ENCODE measurements at places on chromosomes 12 and 14.

DNA sequence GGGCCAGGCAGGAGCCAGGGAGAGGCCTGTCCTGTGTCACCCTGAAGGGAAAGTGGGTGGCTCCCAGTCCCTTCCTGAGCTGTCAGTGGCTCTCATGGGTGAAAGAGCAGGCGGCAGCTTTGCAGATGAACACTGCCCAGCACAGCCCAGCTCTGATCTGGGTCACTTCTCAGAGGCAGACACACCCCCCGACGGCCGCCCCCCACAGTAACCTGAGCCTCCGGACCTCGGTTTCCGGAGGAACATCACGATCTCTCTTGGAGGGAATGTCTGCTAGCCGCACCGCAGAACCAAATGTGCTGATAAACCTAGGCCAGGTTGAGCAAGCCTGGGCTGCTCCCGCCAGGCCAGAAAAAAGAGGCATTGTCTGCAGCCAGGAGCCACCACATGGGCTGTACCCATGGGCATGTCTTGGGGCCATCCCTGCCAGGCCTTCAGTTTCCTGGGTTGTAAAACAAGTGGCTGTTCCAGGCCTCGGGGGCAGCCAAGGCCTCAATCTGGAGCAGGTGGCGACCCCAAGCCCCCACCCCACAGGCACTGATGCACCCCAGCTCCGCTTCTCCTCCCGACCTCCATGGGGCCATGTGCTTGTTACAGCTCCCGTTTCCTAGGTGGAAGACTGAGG is 57.6 kb downstream of the NCOR2 start:
- DNase-seq = no peak

GRCh38 chr12:89710873-89711750 is 2.5 kb upstream of the ATP2B1 start:
- no peak for DNase-seq

- DNase-seq = no peak
Measured at GRCh38 chr12:91948504-91948903, 197.1 kb downstream of the BTG1 start.

GRCh38 chr14:88256997-88257950 is 65.8 kb downstream of the KCNK10 start:
- DNase-seq = no peak

GRCh38 chr12:111027431-111027830 is 107.1 kb upstream of the MYL2 start:
- no peak for DNase-seq

DNA sequence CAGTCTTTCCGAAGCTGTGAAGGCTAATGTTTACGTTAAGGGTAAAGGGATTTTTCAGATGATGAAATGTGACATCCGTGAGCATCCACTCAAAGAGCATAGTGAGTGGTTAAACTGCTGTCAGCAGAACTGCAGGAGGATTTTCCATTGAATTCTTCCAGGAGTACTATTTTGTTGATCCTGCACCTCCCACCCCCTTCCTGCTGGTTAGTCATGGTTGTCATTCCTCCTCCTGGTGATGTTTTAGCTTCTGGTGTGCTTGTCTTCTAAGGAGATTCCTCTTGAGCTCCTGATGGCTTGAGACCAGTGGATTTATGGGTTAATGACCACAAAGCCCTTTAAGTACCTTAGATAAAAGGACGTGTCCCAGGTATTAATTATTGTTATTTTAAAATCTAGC is 2.4 kb upstream of the GPRC5D start:
- DNase-seq = no peak

DNA sequence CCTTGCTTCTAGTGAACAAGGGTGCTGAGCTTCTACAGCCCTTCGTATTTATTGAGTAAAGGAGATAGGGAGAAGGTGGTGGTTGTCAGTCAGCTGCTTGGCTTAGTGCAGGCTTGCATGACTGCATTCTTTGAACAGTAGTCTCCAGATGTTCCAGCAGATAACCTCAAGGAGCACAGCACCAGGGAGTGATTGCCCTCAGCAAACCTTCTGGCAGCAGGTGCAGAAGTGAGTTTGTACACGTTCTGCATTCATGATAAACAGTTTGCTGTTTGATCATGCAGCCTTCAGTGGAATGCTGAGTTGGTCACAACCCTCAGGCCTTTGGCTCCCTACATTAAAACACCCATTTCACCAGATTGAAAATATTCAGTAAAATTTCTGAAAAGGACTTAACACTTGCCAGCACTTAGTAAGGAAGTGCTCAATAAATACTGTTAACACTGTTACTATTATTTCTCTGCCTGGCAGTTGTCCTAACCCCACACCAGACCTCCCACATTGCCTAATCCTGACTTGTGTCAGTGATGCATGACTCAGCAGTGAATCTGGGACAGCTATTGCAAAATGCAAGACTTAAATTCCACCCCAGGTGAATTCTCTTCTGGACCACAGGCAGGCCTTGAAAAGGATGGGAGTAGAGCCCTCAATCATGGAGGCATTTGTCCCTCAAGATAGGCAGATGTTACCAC is 18.9 kb upstream of the CARMIL3 start:
- no peak for DNase-seq

- DNase-seq = no peak
Measured at GRCh38 chr14:73293782-73294781, 56.8 kb downstream of the PAPLN start.

GRCh38 chr14:23483236-23483854 is 13.8 kb downstream of the NGDN start:
- DNase-seq = no peak

Data from stimulated activated CD4-positive, alpha-beta T cell treated with anti-CD3 and anti-CD28 coated beads, TNF-alpha, amount 100 ng/mL, for 48 hours (primary cell).